Stimulated activated CD4-positive, alpha-beta T cell treated with anti-CD3 and anti-CD28 coated beads, Interleukin-4, amount 100 ng/mL, for 1 hour (primary cell): ENCODE measurements at places on chromosomes 2 and 18.

DNA sequence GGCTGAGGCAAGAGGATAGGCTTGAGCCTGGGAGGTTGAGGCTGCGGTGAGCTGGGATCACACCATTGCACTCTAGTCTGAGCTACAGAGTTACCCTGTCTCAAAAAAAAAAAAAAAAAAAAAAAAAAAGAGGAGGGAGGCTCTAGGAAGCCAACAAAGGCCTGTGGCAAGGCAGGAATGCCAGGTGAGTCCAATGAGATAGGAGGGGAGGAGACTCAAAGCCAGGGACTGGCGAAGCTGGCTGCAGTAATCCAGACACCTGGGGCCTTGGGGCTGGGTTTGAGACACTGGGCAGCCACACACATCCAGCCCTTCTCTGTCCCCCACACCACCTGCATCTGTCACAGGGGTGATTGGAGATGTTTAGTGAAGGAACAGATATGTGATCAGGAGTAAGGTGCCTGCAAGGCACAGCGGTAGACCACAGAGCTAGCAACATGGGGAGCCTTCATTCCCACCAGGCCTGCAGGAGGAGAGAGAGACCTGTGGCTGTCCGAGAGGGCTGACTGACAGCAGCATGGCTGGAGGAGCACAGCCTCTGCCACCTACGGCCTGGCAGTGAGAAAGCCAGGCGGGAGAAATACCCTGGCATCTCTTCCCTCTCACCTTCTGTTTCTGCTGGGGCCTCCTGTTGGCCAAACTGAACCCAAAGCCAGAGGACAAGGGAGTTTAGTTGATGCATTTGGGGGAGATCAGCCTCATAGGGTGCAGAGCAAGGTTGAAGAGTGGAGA lies 9.5 kb downstream of the CHPF start:
- DNase-seq = no peak

- DNase-seq = no peak
Measured at GRCh38 chr2:154704991-154705390, 6.5 kb downstream of the KCNJ3 start.

GRCh38 chr2:219272356-219272755 lies 6.8 kb upstream of the DNAJB2 start:
- no peak for DNase-seq

DNA sequence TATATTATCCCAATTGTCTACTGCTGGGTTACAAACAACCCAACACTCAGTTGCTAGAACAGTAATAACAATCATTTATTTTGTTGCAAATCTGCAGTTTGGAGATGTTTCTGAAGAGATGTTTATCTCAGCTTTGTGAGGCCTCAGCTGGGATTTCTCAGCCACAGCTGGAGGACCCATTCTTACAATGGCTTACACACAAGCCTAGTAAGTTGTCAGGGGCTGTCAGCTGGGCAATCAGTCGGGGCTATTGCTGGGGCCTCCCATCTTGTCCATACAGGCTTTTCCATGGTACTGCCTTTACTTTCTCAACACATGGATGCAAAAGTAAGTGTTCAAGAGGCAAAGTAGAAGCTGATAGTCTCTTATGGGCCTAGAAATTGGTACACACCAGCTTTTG lies 491.7 kb upstream of the NXPH2 start:
- no peak for DNase-seq

DNA sequence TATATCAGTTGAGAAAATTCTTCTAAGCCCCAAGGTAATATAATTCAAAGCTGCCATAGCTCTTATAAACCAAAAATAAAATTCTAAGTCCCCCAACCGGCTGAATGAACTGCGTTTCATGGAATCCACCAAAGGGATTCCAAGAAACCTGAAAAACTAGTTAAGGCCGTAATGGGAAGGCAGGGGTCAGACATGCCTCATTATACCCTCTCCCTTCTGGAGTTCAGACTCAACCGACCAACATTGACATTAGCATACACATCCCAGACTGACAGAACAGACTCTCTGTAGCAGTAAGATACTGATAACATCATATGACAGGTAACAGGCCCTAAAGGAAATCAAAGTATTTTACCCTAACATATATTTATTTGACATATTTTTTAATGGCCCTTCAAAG lies 31.4 kb upstream of the PHLPP1 start:
- no peak for DNase-seq

DNA sequence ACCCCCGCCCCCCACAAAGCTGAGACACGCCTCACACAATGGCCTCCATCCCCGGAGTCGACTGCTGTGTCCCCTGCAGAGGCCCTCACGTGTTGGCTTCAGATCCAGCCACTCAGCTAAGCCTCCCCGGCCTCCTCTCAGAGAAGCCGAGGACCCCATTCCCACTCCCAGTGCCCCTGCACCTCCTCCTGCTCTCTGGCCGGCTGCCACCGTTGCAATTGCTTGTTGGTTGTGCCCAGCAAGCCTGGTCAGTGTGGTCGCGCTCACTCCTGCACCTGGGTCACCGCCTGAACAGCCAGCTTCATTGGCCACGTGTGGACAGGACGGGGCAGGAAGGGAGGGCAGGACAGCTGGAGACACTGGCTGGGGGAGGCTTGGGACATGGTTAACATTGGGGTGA lies 191.5 kb upstream of the SALL3 start:
- DNase-seq = no peak

GRCh38 chr2:237154082-237154638 lies 68.5 kb downstream of the COPS8 start:
- peak; percentile 48 for DNase-seq

GRCh38 chr2:235220331-235220730 lies 268.5 kb downstream of the SH3BP4 start:
- no peak for DNase-seq

- peak; percentile 39 for DNase-seq
Measured at GRCh38 chr2:43221124-43221762, 5.2 kb downstream of the ZFP36L2 start.
